ENCODE measurements at places on chromosomes 4 and X. TPM values are rescaled to one million over a fixed set of nuclear protein-coding genes. Genes with fewer than 3 reads are reported as not detected.

DNA sequence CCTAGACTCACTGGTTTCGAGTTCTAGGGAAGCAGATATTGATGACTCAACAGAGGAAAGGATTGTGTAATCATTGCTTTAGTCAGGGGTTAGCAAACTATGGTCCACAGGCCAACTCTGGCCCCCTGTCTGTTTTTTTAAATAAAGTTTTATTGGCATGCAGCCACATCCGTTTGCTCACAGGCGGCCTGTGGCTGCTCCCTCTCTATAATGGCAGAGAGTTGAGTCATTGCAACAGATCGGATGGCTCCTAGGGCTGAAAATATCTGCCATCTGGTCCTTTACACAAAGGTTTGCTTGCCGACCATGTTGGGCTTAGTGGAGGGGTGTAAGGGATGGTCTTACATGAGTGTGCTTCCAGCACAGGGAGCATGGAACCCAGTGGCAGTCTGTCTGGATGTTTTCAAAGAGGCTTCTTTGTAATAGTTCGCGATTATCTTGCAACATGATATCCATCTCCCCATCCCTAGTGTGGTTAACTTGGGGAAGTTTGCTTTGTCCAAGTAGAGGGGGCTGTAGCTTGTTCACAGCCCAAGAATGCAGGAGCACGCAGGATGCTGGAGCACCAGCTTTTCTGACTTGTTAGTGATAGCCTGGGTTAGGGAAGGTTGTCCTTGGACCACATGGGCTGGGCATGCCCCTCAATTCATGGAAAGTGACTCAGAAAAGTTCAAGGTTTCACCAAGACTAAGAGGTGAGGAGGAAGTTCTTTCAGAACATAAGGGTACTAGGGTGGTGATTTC lies 59.3 kb upstream of the CLDN34 start:
- DNase-seq = no peak

GRCh38 chr4:146514651-146515357 lies 6.9 kb downstream of the SLC10A7 start:
- DNase-seq = no peak

DNA sequence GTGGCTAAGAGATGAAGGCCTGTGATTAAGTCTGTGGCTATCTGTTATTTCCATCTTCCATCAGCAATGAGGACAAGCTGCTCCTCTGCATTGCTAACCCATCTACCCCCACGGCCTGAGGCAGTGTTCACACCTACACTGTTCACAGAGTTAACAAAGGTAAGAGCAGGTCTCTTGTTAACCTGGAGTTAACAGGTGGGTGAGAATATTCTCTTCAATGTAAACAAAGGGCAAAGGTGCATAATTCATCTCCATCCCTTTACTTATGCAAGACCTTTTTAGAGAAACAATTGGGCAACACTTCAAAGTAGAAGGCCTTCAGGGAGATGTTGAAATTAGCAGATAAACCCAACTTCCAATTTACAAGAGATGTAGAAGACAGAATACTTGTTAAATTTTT lies 2.8 kb downstream of the SLC35A2 start:
- DNase-seq = no peak

Gene NUDT10
- total RNA-seq = not detected

Gene JCHAIN
- total RNA-seq = 0.19 TPM

Gene NAP1L3
- 0.63 TPM for total RNA-seq

Gene ETDA
- total RNA-seq = not detected

- DNase-seq = no peak
Measured at GRCh38 chr4:1753697-1754311, 32.5 kb downstream of the TACC3 start.

Gene TRMT44
- 8.8 TPM for total RNA-seq

Gene PCDH18
- total RNA-seq = 5.7 TPM

Gene TDO2
- not detected for total RNA-seq

DNA sequence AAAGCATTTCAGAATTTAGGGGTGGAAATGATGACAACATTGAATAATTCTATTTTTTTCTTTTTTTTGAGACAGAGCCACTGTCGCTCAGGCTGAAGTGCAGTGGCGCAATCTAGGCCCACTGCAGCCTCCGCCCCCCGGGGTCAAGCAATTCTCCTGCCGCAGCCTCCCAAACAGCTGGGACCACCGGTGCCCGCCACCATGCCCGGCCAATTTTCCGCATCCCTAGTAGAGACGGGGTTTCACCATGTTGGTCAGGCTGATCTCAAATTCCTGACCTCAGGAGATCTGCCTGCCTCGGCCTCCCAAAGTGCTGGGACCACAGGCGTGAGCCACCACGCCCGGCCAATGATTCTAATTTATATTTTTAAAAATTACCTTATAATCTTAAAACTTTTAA lies 7.2 kb downstream of the NBDY start:
- no peak for DNase-seq

GRCh38 chrX:13845721-13846378 lies 29.0 kb upstream of the GPM6B start:
- no peak for DNase-seq

- no peak for DNase-seq
Measured at GRCh38 chr4:11153171-11153750, 275.4 kb downstream of the HS3ST1 start.
